ENCODE measurements at places on chromosomes 3 and 15. TPM values are rescaled to one million over a fixed set of nuclear protein-coding genes. Genes with fewer than 3 reads are reported as not detected.

DNA sequence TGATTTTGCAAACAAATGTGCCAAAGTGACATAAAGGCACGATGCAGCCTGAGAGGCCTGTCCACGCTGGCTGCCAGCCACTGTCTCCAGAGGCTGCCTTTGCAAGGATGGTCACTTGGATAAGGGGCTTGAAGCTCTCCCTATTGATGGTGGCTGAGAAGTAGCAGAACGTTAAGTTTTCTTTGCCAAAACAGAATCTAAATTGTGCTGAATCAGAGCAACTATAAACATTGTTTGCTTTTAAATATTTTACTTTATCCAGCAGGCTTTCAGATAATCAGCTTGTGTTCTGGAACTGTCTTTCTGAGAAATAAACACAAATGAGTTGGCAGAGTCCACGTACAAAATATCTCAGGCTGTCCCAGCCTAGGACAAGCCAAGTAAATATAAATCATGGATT lies 23.8 kb upstream of the CNBP start:
- DNase-seq, result no peak

GRCh38 chr3:195532345-195532744 lies 10.8 kb downstream of the PPP1R2 start:
- DNase-seq, result no peak

DNA sequence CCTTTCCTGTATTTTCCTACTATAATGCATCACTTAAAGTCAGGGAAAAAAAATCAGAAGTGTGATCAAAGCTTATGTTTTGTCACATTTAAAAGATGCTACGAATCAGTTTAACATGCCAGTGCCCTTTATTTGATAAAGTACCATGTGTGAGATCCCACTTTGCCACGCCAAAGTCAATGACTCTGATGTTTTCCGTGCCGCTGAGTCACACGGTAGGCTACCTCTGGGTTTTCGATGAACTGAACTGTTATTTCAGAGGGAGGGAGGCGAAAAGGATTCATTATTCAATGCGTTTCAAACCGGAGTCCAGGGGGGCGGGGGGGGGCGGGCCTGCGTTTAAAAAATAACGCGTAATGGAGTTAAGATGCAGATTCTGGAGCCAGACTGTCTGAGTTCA lies 203.0 kb downstream of the ABHD5 start:
- no peak for DNase-seq

GRCh38 chr3:180058238-180058637 lies 21.5 kb upstream of the PEX5L start:
- no peak for DNase-seq

DNA sequence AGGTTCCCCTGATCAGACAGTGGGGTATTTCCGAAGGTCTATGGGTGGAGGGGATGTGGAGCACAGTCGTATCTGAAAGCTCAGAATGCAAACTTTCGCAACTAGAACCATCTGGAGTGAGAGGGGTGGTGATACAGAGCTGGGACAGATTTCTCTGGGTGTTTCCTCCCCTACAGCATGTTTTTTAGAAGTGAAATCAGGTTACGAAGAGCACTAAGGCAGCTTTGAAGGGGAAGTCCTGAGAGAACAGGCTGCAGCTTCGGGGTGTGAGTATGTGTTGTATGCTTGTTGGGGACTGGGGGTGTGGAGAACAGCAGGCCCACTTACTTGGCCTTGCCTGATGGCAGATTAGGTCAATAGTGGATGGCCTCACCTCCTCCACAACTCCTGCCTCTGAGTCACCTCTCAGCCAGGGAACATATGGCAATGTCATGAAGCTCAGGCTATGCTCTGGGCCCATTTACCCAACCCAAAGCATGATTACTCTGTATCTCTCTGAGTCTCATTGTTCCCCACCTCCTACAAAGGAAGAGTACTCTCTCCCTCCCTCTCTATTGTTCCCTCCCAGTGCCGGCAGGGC lies 107.2 kb upstream of the RASGRP1 start:
- DNase-seq, result no peak

Gene AMOTL2
- total RNA-seq, result 116 TPM

Gene ICE2
- total RNA-seq, result 12.6 TPM

DNA sequence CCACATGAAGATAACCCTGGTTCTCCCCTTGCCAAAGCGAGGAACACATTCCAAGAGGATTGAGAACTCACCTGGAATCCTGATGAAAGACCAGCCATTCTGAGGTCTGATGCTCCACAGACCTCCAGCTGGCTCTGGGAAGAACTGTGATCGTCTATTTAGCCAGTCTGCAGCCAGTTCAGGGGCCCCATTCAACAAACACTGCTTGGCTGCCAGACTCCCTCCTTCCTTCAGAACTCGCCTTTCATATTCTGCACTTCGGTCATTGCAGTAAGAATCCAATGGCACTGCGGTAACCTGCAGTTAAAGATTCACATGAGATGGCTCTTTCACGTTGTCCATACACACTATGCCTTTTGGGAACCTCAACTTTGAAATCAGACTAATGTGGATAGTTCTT lies 67.6 kb downstream of the CHAC1 start:
- DNase-seq, result no peak

DNA sequence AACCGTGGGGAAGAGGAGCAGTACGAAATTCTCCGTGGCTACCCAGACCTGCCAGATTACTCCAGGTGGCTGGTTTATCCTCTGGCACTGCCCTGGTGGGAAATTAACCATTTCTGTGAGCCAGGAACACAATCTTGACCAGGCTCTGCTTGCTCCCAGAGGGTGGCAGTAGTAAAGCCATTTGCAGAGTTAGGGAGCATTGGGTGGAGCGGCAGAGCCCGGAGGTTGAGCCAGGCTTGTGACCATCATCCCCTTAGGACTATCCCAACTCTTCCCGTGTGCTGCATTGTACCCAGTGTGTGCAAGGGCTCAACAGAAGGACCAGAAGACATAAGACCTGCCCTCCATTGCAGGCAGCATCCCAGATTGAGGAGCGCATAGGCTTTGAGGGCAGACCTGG lies 5.3 kb downstream of the KNG1 start:
- no peak for DNase-seq

- DNase-seq, result no peak
These were observed 19.8 kb downstream of the MORC1 start for GRCh38 chr3:109098079-109098644.

Gene CKMT1A
- total RNA-seq, result not detected

DNA sequence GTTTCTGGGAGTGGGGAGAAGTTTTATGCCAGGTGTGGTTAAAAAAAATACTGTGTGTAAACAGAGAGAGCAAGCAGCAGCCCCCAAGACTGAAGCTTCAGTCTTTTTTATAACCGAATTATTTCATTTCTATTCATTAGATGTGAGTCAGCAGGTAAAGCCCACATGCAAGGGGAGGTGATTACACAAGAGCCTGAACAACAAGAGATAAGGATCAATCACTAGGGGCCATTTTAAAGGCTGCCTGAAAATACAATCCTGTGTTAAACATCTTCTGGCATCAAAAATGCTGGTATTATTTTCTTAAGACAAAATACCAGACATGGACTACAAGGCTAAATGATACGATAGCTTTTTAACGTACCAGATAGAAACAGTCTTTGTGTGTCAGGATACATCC lies 217.3 kb downstream of the SUCLG2 start:
- DNase-seq, result no peak

DNA sequence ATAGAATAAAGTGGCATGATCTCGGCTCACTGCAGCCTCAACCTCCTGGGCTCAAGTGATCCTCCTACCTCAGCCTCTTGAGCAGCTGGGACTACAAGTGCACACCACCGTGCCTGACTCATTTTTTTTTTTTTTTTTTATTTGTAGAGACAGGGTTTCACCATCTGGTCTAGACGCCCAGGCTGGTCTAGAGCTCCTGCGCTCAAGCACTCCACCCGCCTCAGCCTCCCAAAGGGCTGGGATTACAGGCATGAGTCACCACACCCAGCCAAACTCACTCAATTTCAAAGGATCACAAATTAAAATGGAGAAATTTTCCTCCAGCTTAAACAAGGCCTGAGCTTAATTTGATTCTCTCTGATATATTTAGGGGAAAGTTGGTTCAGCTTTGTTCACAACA lies 27.3 kb upstream of the NMB start:
- peak; percentile 69 for DNase-seq

DNA sequence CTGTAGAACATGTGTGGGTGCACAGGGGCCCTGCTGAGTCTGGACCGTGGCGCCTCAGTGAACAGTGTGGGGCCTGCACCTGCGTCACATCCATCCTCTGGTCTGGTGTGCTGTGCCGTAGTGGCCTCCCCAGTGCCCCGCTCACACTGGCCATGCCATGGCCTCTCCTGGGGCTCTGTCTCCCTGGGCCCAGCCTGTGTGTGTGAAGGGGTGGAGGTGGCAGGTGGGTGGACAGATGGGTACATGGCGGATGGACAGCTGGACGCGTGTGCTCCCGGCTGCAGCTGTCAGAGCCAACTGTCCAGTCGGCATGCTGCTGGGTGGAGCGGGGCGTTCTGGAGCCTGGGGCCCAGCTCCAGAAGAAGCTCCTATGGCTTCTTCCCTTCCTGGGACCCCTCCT lies 17.8 kb downstream of the PLXNA1 start:
- DNase-seq, result peak; percentile 95

Gene NR2C2
- 25.5 TPM for total RNA-seq

- peak; percentile 50 for DNase-seq
These were observed 45.6 kb downstream of the NMD3 start for GRCh38 chr3:161266731-161267150.

Gene PGBD4
- 3.6 TPM for total RNA-seq

DNA sequence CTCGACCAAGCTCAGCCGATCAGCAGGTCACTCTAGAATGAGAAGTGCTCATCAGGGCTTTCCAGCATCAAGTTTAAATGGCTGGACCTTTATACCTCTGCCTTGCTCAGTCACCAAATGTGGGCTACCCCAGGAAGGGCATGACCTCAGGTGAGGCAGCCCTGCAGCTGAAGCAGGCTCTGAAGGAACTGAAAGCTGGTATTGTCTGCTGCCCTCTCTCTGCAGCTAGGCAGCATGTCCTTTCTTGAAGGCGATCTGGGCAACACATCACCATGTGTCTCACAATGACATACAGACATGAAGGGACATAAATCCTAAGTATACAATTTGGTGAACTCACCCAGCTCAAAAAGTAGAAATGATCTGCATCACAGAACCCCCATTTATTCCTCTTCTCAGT lies 38.7 kb upstream of the ARID3B start:
- no peak for DNase-seq

Gene TNFAIP8L3
- total RNA-seq, result 30.9 TPM

Gene GPR171
- not detected for total RNA-seq

Gene CLSTN2
- 25.4 TPM for total RNA-seq

GRCh38 chr15:84715441-84716035 lies 401 bp downstream of the SEC11A start:
- DNase-seq, result no peak

All from myocyte (in vitro differentiated cells).